ENCODE measurements at places on chromosomes 5 and 9. TPM values are rescaled to one million over a fixed set of nuclear protein-coding genes. Genes with fewer than 3 reads are reported as not detected.

DNA sequence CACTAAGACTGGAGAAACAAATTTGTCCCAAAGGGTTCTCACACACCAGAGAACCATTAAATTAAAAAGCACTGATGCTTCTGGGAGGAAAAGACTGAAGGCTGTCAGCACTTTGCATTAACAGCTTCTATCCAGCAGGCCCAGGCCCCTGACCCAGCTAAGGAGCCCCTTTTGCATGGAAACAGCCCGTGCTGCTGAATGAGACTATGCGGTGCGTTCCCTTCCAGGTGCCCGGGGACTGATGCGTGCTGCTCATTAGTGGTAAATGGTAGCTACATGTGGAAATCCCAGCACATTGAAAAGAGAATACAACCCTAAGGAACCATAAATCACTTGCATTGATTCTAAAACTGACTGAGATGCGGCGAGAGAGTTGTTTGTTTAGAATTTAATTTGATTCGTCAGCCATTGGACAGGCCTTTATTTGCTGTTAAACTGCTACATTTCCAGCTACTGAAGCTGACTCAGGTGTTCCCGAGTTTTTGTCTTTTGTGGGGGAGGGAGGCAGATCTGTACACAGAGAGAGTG lies 351.0 kb upstream of the SLC24A2 start:
- H3K4me3 ChIP-seq = no peak overlapping the region
- no peaks in the 10 kb centered on the region for H3K4me1 ChIP-seq
- no peaks in the 10 kb centered on the region for H3K27me3 ChIP-seq

The PLPPR1 gene
- total RNA-seq = not detected

DNA sequence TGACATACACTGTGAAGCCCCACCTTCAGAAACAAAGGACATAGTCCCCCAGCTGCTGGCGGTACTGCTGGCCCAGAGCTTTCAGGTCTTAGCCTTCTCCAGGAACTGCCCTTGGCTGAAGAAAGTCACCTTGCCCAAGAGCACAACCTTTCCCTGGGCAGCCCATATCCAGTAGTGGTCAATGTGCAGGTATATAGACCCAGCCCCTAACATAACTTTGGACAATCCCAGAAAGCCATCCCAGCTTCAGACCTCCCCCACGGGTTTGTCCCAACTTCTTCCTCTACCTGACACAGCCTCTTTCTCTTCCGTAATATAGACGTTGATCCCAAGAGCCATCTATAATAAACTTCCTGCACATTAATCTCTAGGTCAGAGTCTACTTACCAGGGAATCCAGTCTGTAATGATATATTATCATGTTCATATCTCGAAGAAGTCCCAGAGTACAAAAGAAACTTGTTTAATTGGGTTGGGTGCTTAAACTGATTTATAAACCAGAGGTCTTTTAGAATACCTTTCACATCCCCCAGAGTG lies 157.4 kb downstream of the SNCAIP start:
- no peaks in the 10 kb centered on the region for H3K4me1 ChIP-seq
- no peaks in the 10 kb centered on the region for H3K36me3 ChIP-seq
- H3K27ac ChIP-seq = no peak overlapping the region
- peaks cover 6% of the 10 kb centered on the region for H3K27me3 ChIP-seq
- no peak overlapping the region for H3K4me3 ChIP-seq

GRCh38 chr5:108702546-108702945 lies 45.2 kb upstream of the FER start:
- H3K27me3 ChIP-seq = no peaks in the 10 kb centered on the region
- no peak overlapping the region for H3K27ac ChIP-seq
- no peak for DNase-seq

- H3K4me3 ChIP-seq = no peak overlapping the region
- H3K27ac ChIP-seq = no peak overlapping the region
Observed at GRCh38 chr9:74570879-74571512, 73.9 kb downstream of the RORB start.

- no peaks in the 10 kb centered on the region for H3K36me3 ChIP-seq
- no peak overlapping the region for H3K27ac ChIP-seq
- H3K27me3 ChIP-seq = no peaks in the 10 kb centered on the region
- H3K4me3 ChIP-seq = no peak overlapping the region
Observed at GRCh38 chr5:41776435-41776834, 93.8 kb downstream of the OXCT1 start.

DNA sequence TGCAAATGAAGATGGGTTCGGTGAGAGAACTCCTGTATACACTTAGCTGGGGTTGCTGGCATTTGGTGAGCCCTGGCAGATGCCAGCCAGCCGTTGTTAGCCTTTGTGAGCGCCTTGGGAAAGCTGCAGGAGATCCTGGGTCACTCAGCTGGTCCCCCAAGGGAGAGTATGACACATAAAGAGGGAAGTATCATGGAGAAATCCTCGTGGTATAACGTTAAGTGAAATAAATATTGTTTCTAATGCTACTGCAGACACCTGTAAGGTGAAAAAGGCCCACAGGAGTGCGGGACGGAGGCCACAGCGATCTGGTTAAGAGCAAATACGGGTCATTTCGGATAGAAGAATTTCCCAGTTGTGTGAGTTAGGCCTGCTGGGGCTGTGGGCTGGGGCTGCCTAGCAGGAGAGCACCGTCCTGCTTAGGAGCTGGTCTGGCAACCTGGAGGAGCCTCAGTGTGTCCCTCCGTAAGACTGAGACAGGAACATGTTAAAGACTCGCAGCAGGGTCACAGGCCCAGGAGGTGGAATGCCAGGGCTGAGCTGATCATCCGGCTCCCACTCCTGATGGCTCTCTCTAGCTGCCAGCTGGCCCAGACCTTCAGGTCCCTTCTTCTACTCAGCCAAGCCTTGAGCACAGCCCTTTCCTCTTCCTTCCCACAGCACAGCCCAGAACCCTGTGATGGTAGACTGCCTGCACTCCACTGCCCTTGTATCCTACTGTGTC lies 4.9 kb downstream of the NKX2-5 start:
- H3K36me3 ChIP-seq = no peaks in the 10 kb centered on the region
- H3K27me3 ChIP-seq = no peaks in the 10 kb centered on the region
- H3K27ac ChIP-seq = no peak overlapping the region
- DNase-seq = no peak

The NTNG2 gene
- 5.1 TPM for total RNA-seq

The INSL6 gene
- total RNA-seq = not detected

DNA sequence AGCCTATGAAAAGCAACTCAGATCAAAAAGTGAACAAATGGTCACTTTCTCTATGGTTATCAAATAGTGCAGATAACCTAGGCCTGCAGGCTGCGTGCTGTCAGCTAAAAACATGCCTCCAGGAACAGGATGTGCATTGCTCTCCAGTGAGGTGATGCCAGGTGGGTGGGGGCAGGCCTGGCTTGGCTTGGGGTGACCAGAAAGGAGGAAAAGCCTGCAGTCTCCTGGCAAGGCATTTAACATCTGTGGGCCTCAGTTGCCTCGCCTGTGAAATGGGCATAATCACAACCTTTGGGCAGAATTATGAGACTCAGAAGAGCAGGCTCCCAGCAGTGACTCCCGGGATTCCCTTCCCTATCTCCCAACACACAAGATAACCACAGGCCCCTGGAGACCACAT lies 135.9 kb downstream of the COL23A1 start:
- no peak for DNase-seq
- no peak overlapping the region for H3K27ac ChIP-seq

The SGCD gene
- not detected for total RNA-seq

The RBM22 gene
- 54.3 TPM for total RNA-seq

GRCh38 chr5:171855798-171856763 lies 70.5 kb downstream of the SMIM23 start:
- H3K27ac ChIP-seq = no peak overlapping the region
- H3K27me3 ChIP-seq = no peaks in the 10 kb centered on the region
- H3K4me3 ChIP-seq = no peak overlapping the region
- DNase-seq = no peak

GRCh38 chr9:98351370-98351769 lies 95.9 kb upstream of the TBC1D2 start:
- no peak overlapping the region for H3K4me3 ChIP-seq
- no peak overlapping the region for H3K27ac ChIP-seq
- DNase-seq = no peak

DNA sequence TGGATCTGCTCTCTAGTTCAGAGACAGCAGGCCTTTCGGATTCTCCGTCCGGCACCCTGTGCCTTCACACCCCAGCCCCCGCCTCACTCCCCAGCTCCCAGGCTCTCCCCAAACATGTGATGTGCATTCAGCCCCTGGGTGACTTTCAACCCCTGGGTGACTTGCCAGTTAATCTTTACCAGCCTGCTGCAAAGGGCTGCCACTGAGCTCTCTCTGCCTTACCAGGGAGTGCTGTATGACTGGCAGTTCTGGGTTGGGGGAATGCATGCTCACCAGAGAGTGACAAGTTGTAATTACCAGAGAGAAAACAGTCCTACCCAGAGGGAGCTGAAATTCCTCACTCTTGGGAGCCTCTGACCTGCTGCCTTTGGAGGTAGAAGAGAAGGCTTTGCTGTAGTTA lies 4.9 kb upstream of the ADRA1B start:
- peak overlapping the region; percentile 67 for H3K27ac ChIP-seq
- no peak for DNase-seq
- no peaks in the 10 kb centered on the region for H3K27me3 ChIP-seq
- peaks cover 41% of the 10 kb centered on the region for H3K4me1 ChIP-seq
- no peaks in the 10 kb centered on the region for H3K36me3 ChIP-seq
- H3K4me3 ChIP-seq = no peak overlapping the region

DNA sequence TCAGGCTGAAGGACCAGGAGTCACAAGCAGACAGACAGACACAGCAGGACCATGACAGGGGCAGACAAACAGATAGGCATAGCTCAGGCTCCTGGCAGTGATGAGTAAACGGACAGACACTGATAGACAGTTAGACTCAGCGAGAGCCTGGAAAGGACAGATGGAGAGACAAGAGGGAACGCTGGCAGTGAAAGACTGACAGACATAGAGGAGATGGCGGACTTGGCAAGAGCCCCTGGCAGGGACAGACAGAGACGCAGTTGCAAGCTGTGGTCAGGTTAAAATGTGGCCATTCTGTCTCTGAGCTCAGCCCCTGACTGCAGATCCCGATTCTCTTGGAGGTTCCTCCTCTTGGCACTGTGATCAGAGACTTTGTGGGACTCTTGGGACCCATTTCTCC lies 13.6 kb downstream of the CSF2 start:
- DNase-seq = no peak
- H3K4me3 ChIP-seq = no peak overlapping the region
- no peaks in the 10 kb centered on the region for H3K27me3 ChIP-seq
- H3K27ac ChIP-seq = no peak overlapping the region

DNA sequence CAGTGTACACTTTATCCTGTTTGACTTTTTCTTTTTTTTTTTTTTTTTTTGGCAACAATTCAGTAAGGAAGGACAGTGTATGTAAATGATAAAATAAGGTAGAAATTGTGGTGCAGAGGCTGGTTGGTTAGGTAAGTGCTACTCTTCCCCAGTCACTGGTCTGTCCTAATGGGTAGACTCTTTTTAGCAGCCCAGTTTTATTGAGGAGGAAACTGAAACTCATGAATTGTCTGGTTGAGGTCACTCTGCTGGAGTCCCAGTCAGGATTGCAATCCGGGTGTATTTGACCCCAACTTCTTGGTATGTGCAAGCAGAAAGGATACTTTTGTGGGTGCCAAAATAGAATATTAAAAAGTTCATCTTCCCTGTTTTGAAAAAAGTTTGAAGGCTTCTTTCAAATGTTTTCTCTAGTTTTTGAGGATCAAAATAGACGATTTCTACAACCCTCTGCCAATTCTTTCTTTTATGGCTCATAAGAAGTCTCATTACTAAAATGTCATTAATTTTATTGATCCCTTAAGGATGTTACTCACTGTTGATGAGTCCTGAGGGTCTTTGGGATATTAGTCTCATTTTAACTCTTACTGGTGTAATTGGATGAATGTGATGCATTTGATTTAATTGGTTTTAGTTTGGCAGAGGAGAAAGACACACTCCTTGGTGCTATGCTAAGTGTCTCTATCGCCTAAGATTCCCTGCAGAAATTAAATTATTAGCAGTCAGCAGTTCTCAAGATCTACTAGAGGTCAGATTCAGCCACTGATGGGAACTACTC lies 171.9 kb downstream of the KDM4C start:
- H3K4me3 ChIP-seq = no peak overlapping the region
- H3K36me3 ChIP-seq = no peaks in the 10 kb centered on the region
- no peak overlapping the region for H3K27ac ChIP-seq
- H3K4me1 ChIP-seq = no peaks in the 10 kb centered on the region
- H3K27me3 ChIP-seq = no peaks in the 10 kb centered on the region

- DNase-seq = no peak
- no peaks in the 10 kb centered on the region for H3K36me3 ChIP-seq
- H3K4me3 ChIP-seq = no peak overlapping the region
- no peak overlapping the region for H3K27ac ChIP-seq
- no peaks in the 10 kb centered on the region for H3K4me1 ChIP-seq
- peaks cover under 1% of the 10 kb centered on the region for H3K27me3 ChIP-seq
Observed at GRCh38 chr5:174306345-174307030, 261.0 kb downstream of the NSG2 start.

DNA sequence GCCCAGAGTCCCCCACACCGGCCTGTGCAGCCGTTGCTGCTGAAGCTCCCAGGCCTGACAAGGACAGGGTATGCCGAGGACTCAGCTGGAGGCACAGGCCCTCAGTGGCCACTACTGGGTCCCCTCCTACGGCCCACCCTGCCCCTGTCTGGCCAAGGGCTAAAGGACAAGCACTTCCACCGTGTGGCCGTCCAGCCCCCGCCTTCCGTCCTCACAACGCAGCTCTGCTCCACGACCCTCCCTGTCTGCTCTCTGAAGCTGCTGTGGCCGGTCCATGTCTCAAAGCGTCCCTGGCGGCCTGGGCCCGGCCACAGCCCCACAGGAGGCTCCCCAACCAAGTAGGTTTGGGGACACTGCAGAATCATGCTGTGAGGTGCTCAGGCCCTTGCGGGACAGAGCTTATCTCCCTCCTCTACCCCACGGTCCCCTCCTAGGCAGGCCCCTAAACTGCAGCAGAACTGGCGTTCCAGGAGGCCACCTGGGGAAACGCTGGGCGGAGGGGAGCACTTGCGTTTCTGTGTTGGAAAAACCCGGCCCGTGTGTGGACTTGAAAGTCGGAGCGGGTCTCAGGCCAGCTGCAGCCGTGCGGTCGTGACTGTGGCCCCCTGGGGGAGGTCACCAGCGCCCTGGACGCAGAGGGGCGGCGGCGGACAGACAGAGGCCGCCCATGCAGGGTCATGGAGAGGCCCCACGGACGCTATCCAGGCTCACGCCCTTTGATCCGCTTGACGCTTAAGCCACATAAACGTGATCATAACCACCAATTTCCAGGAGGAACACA lies 45.6 kb downstream of the NKD2 start:
- no peaks in the 10 kb centered on the region for H3K27me3 ChIP-seq
- no peak overlapping the region for H3K27ac ChIP-seq
- peaks cover 5% of the 10 kb centered on the region for H3K4me1 ChIP-seq
- H3K36me3 ChIP-seq = peaks cover 18% of the 10 kb centered on the region
- H3K4me3 ChIP-seq = no peak overlapping the region

The SHISAL2B gene
- total RNA-seq = not detected

The C9orf50 gene
- total RNA-seq = not detected

GRCh38 chr5:178606269-178606668 lies 16.1 kb upstream of the COL23A1 start:
- H3K36me3 ChIP-seq = peaks cover 44% of the 10 kb centered on the region
- H3K27ac ChIP-seq = no peak overlapping the region
- H3K27me3 ChIP-seq = no peaks in the 10 kb centered on the region
- no peak for DNase-seq
- H3K4me3 ChIP-seq = no peak overlapping the region
- no peaks in the 10 kb centered on the region for H3K4me1 ChIP-seq

The HCN1 gene
- 0.36 TPM for total RNA-seq

The NSD1 gene
- total RNA-seq = 58.7 TPM

The DMRTA1 gene
- 1.8 TPM for total RNA-seq

All from Panc1 (cell line).